Fibroblast of pulmonary artery (primary cell): ENCODE measurements at places on chromosomes 6 and 20.

DNA sequence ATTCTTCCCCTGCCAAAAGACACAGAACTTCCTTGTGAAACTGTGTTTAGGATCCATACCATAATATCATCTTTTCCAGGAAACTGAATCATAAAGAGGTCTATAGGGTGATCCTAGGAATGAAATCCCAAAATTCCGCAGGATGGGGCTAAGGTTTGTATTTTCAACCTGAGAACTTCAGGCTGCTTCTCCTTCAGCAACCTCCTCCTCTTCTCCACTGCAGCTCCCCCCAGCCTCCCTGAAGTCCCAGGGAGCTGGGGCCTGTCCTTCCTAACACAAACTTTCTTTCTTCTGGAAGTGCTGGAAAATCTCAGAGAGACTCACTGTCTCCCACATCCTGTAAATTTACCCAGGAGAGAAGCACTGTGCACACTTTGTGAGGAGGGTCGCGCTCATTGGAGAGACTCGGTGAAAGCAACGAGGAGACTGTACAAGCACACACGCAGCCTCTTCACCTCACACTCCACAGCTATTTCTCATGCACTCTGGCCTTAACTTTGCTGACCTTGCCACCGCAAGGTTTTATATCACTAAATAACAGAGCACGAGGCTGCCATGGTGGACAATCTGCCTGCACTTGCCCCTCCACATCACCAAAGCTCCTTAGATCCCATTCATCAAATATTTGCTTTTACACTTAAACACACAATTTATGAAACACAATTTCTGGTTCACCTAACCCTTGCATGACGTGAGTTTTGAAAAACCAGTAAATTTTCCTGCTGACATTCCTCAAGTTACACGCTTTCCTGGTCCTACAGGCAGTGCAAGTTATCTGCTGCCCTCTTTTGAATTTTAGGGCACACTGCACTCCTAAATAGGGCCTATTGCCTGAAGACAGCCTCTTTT lies 14.3 kb downstream of the ID4 start:
- DNase-seq: peak; percentile 90

GRCh38 chr6:127053032-127053874 lies 65.2 kb upstream of the RSPO3 start:
- DNase-seq: peak; percentile 28

DNA sequence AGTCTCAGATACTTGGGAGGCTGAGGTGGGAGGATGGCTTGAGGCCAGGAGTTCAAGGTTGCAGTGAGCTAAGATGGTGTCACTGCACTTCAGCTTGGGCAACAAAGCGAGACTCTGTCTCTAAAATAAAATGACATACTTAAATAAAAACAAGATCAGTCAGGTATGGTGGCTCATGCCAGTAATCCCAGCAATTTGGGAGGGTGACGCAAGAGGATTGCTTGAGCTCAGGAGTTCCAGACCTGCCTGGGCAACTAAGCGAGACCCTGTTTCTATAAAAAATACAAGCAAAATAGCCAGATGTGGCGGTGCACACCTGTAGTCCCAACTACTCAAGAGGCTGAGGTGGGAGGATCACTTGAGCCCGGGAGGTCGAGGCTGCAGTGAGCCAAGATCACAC lies 149.6 kb downstream of the ZFP64 start:
- no peak for DNase-seq

DNA sequence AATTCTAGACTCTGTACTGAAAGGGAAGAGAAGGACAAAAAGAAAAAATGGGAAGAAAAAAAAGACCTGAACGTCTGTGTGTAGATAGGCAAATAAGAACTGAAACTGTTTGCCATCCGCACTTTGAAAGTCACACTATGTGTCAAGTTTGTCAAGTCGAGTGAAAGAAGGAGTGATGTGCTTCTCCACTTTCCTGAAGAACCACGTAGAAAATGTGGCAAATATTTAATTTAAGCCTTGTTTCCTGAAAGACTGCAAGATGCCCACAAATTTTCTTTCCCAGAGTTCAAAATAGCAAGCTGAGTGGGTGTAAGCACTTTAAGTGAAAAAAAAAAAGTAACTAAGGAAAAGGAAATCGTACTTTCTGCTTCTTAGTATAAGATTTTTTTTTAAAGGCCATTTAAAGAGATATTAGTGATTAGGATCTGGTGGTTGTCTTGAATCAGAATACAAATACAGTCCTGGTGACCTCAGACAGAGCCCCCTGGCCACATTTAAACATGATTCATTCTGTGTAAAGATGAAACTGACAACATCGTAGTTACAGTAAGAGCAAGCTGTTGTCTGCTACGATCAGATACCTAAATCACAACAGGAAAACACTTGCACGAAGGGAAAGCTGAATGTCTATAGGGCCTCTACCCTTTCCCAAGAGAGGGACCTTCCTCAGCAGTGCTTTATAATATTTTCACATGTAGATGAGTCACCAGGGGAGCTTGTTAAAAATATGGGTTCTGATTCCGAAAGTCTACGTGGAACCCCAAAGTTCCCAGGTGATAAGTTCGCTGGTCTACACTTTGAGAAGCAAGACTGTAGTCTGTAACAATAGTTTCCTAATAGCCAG lies 102.3 kb downstream of the HIVEP2 start:
- DNase-seq: peak; percentile 60

GRCh38 chr6:14897831-14898230 lies 348.0 kb upstream of the JARID2 start:
- no peak for DNase-seq

GRCh38 chr20:32945710-32946221 lies 58.5 kb downstream of the SUN5 start:
- DNase-seq: peak; percentile 47

- DNase-seq: no peak
Measured at GRCh38 chr6:72792692-72793091, 170.8 kb downstream of the KCNQ5 start.

GRCh38 chr20:51985013-51985415 lies 182.7 kb upstream of the SALL4 start:
- peak; percentile 98 for DNase-seq

- DNase-seq: no peak
Measured at GRCh38 chr6:75419416-75419815, 74.2 kb downstream of the FILIP1 start.

DNA sequence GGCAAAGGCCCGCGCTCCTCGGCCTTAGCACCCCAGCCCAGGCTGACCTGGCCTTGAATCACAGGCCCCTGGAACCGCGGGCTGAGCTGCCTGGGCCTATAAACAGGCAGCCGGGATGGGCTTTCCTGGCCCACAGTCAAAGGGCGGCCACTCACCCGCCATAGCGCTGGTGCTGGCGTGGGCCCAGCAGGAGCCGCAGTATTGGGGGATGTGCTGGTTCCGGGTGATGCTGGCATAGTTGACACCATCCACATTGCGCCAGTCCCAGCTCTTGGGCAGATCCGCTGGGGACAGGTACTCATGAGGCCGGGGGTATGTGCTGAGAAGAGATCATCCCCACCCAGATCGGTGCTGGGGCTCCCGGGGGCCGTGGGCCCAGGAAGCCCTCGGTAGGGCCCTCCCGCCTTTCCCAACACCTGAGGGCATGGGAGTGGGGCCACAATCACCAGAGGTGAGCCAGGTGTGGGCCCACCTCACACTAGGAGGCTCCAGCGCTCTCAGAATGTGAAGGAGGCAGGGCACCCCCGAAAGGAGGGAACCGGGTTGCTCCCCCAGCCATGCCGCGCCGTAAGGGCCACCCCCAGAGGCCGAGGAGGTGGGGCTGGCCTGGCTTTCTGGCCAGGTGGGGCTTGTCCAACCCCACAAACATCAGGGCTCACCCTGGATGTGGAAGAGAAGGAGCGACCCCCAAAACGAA lies 739 bp downstream of the CTSZ start:
- DNase-seq: no peak

DNA sequence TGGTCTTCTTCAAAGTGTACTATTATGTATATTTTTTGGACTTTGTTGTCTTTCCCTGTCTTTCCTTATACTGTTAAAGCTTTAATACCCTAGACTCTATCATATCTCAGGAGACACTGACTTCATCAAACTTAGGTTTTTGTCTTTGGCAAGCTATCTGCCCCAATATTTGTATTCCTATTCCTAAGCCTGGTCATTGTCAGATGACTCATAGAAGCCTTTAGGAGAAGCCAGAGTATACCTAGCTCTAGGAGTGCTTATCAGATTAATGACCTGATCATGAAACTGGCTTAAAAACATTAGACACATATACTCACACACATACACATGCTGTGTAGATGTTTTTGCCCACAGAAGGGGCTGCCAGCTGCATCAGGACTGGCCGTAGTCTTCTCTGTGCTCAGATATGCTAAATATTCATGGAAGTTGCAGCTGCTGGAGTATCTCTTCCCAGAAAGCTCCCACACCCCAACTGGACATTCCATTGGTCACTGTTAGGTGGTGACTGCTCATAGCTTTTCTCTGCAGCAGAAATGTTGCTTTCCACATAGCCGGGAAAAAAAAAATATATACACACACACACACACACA lies 102.0 kb downstream of the ANKS1A start:
- peak; percentile 58 for DNase-seq

- no peak for DNase-seq
Measured at GRCh38 chr6:106600329-106600728, 29.0 kb downstream of the RTN4IP1 start.

- DNase-seq: no peak
Measured at GRCh38 chr6:127103482-127103881, 15.0 kb upstream of the RSPO3 start.

- DNase-seq: peak; percentile 33
Measured at GRCh38 chr6:132007474-132008190, 56.5 kb upstream of the CCN2 start.

DNA sequence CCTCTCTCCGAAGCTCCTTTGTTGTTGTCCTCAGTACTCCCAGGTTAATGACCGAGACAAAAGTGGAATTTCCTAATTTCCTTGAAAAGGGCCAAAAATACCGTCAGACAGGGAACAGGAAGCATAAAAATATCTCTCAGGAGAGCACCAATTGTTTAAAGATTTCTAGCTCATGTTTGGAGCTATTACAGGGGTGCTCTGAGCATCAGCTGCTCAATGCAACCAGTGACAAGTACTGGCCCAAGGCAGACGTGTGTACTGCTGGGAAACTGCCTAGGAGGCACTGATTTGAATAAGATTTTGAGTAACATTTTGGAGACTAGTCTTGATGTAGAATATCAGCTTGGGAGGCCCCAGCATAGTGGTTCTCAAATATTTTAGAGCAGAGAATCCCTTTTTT lies 17.3 kb downstream of the LAMA4 start:
- DNase-seq: peak; percentile 85
